ENCODE measurements at places on chromosomes 12 and 14.

GRCh38 chr12:31226639-31227038 lies 99.3 kb downstream of the SINHCAF start:
- no peak for DNase-seq

GRCh38 chr14:103989964-103990363 lies 47.6 kb upstream of the RD3L start:
- DNase-seq = no peak

DNA sequence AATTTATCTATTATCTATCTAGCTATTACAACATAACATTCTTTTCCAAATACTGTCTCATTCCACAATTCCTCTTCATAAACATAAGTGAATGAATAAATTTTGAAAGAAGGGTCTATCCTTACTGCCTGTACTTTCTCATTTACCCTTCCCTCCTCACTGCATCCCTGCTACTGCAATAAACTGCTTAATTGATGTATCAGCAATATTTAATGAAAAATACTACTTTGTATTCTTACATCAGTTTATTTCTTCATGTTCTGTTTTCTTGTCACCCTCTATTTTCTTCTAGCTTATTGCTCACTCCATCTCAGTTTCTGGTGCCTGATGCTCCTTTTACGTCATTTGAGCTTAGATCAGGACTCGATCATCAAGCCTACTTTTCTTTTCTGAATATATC lies 695.7 kb upstream of the ATXN7L3B start:
- no peak for DNase-seq

GRCh38 chr12:106248846-106249371 lies 1.1 kb upstream of the CKAP4 start:
- no peak for DNase-seq

- DNase-seq = no peak
These were observed 35.6 kb downstream of the AACS start for GRCh38 chr12:125100551-125101434.

- DNase-seq = no peak
These were observed 37.2 kb downstream of the TNFAIP2 start for GRCh38 chr14:103160321-103161053.

- peak; percentile 89 for DNase-seq
These were observed 7.9 kb downstream of the SETD1B start for GRCh38 chr12:121811434-121812319.

GRCh38 chr14:100402631-100403030 lies 79.5 kb downstream of the SLC25A47 start:
- DNase-seq = no peak

- no peak for DNase-seq
These were observed 51.3 kb downstream of the KLRG1 start for GRCh38 chr12:9040484-9041186.

GRCh38 chr12:70619471-70620152 lies 17.6 kb downstream of the PTPRB start:
- DNase-seq = no peak

- no peak for DNase-seq
These were observed 74.1 kb downstream of the PLXNC1 start for GRCh38 chr12:94222351-94223084.

DNA sequence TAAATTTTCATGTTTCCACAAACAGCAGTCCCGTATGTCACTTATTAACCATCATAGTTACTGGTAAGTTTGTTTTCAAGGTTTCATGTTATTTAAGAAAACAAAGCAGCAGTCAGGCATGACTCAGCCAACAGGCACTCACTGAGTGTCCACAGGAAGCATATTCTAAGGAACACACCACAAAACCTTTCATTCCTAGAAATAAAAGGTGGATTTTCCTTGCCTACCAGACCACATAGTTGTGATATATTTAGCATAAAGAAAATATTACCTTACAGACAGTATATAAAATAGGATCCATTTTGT lies 143.3 kb upstream of the AVPR1A start:
- DNase-seq = peak; percentile 66

GRCh38 chr12:46843811-46844210 lies 18.0 kb upstream of the SLC38A4 start:
- no peak for DNase-seq

- DNase-seq = no peak
These were observed 2.8 kb downstream of the CYP27B1 start for GRCh38 chr12:57763881-57764661.

DNA sequence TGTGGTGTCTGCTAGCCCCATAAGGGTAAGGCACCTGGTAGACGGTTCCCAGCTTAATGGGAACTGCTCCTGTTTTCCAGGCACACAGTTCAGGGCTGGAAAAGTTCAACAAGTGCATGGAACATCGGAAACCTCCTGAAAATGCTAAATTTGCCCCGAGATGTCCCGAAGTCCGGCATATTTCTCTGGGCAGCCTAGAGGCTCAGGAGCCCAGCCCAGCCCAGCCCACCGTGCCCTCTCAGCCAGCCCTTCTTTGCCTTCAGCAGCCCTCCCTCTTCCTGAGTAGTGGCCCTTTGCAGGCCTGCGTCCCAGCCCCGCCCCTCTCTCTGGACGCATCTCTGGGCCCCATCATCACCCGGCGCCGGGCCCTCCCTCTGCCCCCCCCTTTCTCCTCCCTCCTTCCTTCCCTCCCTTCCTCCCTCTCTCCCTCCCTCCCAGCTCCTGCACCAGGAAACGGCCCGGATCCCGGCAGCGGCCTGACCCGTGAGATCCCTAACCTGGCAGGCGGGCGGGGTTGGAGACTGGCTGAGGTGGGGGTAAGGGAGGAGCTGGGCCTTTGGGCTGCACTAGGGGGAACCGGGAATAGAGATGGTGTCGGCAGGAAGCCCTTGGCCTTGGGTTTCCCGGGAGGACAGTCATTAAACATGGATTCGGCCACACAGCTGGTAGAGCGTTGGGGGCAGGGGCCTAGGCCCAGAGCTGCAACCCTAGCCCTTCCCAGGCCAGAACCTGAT lies at the start of gene BCL2L2:
TSS of gene BCL2L2 (plus strand) at position 422 of the 734 bp plus-strand sequence. CDS start 935 bp downstream, outside the sequence.
- peak; percentile 83 for DNase-seq

DNA sequence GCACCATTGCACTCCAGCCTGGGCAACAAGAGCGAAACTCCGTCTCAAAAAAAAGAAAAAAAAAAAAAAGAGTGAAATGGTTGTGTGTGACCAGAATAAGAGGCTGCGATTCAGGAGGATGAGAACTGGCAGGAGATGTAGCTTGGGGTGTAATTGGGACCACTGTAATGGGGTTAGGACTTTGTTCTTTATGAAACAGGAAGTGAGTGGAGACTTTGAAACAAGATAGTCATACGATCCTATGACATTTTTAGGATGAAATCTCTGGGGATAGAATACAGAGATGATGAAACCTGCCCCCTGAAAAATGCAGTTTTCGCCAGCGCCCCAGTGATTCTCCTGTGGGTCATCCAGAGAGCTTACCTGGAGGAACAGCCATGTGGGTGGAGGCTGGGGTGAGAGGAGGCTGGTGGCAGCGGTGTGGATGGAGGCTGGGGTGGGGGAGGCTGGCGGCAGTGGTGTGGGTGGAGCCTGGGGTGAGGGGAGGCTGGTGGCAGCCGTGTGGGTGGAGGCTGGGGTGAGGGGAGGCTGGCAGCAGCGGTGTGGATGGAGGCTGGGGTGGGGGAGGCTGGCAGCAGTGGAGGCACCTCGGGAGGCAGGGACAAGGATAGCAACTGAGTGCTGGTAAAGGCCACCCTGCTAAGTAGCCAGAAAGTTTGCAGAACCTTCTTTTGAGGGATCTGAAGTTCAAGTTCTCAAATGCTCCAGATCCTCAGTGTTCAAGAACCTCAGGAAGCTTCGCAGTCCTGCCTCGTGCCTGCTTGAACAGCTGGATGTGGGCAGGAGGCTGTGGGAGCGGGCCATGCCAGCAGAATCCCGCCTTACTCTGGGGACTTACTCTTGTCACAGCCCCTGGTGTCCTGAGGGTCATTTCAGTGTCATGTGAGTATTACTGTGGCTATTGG lies 20.2 kb downstream of the FBXL14 start:
- no peak for DNase-seq

GRCh38 chr12:51388846-51389245 lies 2.4 kb downstream of the GALNT6 start:
- no peak for DNase-seq

GRCh38 chr14:73242357-73242901 lies 5.1 kb downstream of the PAPLN start:
- no peak for DNase-seq

DNA sequence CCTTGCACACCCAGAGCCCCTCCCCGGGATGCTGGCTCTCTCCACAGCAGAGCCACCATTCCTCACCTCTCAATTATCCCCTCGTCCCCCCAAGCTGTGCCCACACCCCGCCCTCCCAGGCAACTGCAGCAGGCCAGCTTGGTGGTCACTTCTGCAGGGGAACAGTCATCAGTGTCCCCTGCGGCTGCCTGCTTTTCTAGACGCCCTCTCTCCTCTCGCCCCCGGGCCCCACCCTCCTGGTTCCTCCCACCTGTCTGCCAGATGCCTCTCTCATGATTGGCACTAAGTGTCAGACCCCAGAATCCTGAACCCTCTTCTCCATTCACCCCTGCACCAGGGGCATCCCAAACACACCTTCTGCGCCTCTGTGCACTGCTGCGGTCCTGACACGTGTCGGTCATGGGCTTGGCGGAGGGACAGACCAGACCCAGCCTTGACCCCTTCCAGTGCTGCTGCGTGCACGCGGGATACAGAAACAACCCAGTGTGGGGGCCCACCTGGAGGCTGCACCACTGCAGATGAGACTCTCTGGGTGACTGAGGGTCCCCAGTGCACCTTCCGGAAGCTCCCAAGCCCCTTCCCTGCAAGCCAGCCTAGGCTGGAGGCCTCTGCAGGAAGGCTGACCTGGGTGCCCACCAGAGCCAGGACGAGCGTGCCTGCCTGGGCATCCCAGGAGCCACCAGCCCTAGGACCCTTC lies 99.5 kb downstream of the SETD3 start:
- DNase-seq = no peak

GRCh38 chr12:131473261-131473660 lies 237.6 kb upstream of the SFSWAP start:
- DNase-seq = no peak

DNA sequence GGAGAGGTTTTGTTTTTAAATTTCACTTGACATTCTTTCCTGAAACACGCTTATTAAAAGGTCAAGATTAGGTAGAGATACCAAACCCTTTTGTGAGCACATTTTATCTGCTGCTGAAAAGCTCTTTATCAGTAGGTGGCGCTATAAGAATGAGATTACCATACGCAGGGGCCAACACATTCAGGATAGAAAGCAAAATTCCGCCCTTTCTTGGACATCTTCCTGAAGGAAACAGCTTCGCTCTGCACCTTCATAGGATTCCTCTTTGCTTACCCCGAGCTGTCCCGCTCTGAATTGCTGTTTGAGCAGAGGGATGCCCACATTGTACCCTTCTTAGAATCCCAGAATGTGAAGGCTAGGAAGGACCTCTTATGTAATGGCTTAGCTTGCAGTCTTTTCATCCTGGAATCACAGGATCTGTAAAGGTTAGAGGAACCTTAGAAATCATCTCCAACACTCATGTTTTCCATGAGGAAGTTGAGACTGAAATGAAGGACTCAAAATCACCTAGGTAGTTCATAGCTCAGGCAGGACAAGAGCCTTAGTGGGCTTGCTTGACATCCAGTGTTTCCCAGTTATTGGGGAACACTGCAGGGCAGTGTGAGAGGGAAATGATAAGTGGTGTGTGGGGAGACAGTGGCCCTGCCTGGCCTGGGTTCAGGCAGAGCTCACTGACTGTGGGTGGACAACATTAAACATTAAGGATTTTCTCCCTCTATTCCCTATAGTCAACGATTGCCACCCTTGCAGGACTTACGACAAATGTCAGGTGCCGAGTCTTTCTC lies 38.7 kb upstream of the CRY1 start:
- peak; percentile 49 for DNase-seq

DNA sequence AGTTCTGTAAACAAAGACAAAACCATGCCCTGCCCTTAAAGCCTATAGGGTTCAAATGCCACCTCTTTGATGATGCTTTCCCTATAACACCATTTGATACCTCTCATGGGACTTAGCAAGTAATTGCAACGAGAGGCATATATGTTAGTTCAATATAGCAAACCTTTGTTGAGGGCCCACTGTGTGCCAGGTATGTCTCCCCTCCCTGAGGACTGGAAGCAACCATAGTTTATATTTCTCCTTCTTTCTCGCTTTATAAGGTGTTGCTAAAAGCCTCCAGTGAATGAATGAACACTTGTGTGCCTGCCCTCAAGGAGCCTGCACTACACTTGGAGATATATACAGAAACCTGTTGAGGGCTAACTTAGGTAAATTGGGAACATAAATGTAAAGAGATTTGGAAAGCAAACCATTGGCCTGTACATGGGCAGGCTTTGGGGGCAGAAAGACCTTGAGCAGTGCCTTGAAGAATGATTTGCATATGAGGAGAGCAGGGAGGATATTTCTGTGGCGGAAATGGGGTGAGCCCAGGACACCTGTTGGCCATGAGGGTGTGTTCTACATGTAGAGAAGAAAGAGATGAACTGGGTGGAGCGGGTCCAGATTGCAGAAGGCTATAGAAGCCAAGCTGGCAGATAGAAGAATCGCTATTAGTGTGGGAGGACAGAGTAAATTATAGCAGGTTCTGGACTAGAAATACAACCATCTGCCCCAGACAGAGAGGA lies 1.8 kb upstream of the CKAP4 start:
- DNase-seq = no peak

DNA sequence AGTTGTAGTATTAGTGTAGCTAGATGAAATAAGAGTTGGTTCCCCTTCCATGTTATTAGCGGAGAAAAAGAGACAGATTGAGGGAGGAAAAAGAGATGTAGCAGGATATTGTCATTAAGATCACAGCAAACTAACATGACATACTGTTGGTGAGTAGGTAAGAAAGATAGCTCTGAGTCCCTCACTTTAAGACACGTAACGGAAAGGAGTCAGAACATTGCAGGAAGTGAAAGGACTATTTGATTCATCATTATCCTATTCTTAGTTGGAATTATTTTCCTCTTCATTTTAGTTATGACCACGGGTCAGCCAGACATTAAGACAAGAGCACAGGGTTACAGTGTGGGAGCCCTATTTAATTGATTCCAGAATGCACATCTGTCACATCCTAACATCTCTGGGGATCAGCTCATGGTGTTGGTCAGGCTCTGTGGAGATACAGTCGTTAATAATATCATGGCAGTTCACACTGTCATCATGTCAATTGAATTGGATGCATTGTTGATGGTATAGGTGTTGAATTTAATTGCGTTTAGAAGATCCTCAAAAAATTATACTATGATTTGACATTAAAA lies 55.0 kb downstream of the TMX1 start:
- no peak for DNase-seq

- peak; percentile 1 for DNase-seq
These were observed 534.2 kb downstream of the LRFN5 start for GRCh38 chr14:42140831-42141279.

DNA sequence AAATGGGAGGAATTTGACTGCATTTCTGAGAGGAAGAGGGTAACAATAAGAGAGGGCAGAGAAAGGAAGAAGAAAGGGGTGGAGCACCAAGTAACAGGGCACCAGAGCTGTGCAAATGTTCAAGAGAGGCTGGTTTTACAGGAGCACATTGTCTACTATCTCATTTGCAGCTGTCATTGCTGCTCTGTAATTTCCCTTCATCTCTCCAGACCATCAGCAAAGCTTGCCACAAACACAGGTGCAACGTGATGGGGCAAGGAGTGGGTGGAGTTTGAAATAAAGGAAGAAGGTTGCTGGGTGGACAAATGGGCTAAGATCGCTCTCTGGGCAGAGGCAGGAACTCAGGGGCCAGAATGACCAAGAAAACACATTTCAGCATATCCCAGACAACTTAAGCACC lies 47.9 kb upstream of the PLEKHG6 start:
- no peak for DNase-seq

GRCh38 chr12:31729705-31730104 lies 884 bp upstream of the AMN1 start:
- DNase-seq = no peak

Measured in urothelium cell line (cell line).